AG08396 (cell line): ENCODE measurements at places on chromosomes 13 and 19.

GRCh38 chr13:34816245-34816884, 125.7 kb upstream of the NBEA start:
- DNase-seq = no peak

DNA sequence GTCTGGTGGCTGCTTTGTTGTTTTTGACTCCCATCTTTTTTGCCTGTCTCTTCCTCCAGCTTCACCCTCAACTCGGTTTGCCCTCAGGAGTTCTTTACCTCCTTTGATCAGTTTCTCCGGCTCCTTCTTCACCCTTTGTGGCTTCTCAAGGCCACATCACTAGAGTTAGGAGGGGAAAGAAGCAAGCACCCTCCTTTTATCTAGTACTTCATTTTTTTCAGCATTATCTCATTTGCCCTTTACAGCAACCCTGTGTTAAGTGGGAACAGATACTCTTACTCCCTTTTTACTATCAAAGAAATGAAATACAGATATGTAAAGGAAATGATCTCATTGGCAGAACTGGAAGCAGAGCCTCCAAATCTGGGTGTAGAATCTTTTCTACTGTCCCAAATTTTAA, 26.9 kb downstream of the RAP2A start:
- no peak for DNase-seq

GRCh38 chr13:49371943-49372613, 71.8 kb downstream of the CAB39L start:
- DNase-seq = no peak

- DNase-seq = no peak
Observed at GRCh38 chr13:69644447-69644846, 463.2 kb upstream of the ATXN8OS start.

GRCh38 chr13:111117961-111118360, 2.9 kb downstream of the ARHGEF7 start:
- no peak for DNase-seq

DNA sequence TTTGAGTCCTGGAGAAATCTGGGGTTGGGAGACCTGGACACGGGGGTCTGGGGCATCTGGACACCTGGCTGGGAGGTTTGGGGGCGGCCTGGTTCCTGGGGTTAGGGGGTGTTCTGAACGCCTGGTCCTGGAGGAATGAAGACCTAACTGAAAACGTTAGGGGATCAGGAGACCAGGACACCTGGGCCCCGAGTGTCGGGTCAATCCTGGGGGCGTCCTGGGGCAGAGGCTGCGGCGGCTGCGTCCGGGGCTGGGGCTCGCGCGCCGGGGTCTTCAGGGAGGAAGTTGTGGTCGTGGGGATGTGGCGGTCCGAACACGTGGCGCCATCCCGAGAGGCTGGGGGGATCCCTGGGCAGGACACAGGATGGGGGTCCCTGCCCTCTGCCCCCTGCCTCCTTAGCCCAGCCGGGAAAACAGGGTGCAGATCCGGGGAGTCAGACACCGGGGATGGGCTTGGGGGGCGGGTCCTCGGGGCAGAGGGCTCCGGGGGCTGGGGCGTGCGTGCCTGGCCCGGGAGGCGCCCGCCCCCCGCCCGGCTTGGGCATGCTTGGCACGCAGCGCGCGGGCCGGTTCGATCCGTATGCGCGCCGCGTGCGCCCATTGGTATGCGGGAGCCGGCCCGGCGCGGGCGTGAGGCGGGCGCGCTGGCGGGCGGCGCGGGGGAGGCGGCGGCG, 632 bp downstream of the NPAS1 start:
- DNase-seq = peak; percentile 69

- DNase-seq = no peak
Observed at GRCh38 chr13:36817996-36818803, 822 bp upstream of the RFXAP start.

- no peak for DNase-seq
Observed at GRCh38 chr19:18761531-18762110, 29.5 kb downstream of the COMP start.
